ENCODE measurements at places on chromosomes 11 and 22. TPM values are rescaled to one million over a fixed set of nuclear protein-coding genes. Genes with fewer than 3 reads are reported as not detected.
A peak's percentile ranks its signal among the peaks of the same experiment; 100 is the strongest.

The ANKK1 gene
- 0.16 TPM for total RNA-seq

The CRYBB2 gene
- total RNA-seq, result not detected

The KRTAP5-8 gene
- total RNA-seq, result not detected

The MGAT3 gene
- 24.1 TPM for total RNA-seq

The GAS2L1 gene
- total RNA-seq, result 13.0 TPM

The YAP1 gene
- total RNA-seq, result 74.9 TPM

The FSHB gene
- not detected for total RNA-seq

The MRGPRE gene
- 0.38 TPM for total RNA-seq

The ASPHD2 gene
- 0.32 TPM for total RNA-seq

DNA sequence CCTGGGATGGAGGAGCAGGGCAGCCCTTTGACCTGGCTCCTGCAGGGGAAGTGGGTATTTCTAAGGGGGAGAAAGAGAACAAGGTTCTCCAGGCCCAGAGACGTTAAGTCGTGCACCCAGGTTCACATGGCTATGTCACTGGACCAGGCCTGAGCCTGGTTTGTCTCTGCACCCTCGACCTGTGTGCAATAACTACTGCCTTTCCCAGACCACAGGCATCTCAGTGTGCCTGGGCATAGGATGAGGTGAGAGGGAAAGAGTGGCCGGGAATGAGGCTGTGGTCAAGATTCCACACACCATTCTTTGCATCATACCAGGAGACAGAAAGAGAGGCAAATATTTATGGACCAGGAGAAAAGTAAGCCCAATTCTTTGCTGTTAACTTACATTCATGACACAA, 66.8 kb downstream of the PRR5L start:
- DNase-seq, result no peak

DNA sequence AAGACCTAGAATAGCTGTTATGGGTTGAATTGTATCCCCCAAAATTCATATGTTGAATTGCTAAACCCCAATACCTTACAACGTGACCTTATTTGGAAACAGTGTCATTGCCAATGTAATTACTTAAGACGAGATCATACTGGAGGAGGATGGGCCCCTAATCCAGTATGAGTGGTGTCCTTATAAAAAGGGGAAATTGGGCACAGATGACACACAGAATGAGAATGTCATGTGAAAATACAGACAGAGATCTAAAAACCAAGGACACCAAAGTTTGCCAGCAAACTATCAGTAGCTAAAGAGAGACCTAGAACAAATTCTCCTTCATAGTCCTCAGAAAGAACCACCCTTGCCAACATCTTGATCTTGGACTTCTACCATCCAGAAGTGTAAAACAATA, 127.7 kb downstream of the ATXN10 start:
- no peak for DNase-seq

GRCh38 chr11:104581246-104581980, 316.8 kb downstream of the CASP12 start:
- DNase-seq, result no peak

GRCh38 chr11:13317293-13318080, 39.9 kb downstream of the BMAL1 start:
- DNase-seq, result no peak

DNA sequence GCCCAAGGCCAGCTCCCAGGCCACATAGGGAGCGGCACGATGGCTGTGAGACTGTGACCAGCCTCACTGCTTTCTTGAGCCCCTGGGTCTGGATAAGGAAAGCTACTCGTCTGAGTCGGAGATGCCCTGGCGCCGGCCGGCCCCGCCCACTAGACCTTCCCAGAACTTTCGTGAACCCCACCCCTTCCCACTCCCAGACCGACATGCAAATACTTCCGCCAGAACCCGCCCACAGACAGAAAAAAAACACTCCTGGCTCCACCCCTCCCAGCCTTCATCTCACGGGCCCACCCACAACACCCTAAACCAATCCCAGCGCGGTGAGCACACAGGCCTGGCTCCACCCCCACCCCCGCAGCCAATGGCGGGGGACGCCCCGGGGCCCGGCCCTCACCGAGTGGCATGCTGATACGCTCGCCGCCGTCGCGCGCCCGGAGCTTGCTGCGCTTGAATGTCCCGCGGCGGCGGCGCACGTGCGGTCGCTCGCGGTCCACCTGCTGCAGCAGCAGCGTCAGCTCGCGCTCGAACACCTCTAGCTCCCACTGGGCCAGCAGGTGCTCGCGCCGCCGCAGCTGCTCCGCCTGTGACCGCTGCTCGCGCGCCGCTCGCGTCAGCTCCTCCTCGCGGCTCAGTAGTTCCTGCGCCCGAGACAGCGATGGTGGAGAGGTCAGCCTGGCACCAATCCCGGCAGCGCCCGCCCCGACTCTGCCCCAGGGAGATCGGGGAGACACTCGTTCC, 7.0 kb downstream of the MAP3K11 start:
- peak; percentile 95 for DNase-seq

DNA sequence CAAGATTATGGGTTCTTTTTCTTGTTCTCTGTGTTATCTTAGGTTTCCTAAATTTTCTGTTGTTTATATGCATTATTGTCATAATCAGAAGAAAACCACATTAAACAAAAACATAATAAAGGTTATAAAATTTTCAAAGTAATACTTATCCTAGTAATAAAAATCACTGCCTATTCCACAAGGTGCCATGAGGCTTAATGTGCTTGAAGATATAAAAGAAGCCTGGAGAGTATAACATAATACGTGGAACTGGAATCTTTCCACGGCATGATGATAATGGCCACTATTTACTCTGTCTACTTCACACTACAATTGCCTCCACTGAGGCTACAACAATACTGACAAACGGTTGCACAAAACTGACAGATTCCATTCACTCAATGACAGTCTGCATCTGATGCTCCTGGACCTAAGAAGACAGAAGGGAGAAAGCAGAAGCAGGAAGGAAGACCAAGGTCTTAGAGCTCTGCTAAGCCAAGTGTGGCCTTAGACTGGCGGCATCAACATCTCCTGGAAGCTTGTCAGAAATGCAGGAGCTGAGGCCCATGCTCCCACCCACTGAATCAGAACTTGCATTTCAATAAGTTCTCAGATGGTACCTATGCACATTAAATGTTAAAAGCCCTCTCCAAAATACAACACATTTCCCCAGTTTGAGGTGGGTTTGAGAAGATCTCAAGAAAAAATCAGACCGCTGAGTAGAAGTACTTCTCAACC, 13.1 kb downstream of the TENM4 start:
- no peak for DNase-seq

DNA sequence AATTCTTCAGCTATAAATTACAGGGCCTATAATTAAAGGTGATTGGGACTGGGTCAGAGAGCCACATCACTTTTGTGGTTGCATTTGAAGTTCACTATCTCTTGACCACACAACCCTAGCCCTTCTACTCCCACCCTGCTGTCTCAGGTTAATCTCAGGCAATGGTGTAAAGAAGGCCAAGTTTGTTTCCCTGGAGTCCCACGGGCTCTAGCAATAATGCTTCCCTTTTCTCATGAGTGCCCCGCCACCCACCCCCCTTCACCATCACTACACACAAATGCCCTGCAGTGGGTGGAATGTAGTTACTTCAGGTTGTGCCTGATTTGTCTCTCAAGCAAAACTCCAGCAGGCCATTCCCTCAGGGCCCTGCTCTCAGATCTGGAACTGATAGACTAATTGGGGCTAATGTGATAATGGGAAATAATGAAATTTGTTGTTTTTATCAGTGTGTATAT, 1.8 kb upstream of the EHF start:
- DNase-seq, result no peak

- no peak for DNase-seq
Measured at GRCh38 chr22:42297778-42298177, 27.3 kb upstream of the TCF20 start.

- no peak for DNase-seq
Measured at GRCh38 chr22:36998620-36999351, 20.5 kb downstream of the TST start.

DNA sequence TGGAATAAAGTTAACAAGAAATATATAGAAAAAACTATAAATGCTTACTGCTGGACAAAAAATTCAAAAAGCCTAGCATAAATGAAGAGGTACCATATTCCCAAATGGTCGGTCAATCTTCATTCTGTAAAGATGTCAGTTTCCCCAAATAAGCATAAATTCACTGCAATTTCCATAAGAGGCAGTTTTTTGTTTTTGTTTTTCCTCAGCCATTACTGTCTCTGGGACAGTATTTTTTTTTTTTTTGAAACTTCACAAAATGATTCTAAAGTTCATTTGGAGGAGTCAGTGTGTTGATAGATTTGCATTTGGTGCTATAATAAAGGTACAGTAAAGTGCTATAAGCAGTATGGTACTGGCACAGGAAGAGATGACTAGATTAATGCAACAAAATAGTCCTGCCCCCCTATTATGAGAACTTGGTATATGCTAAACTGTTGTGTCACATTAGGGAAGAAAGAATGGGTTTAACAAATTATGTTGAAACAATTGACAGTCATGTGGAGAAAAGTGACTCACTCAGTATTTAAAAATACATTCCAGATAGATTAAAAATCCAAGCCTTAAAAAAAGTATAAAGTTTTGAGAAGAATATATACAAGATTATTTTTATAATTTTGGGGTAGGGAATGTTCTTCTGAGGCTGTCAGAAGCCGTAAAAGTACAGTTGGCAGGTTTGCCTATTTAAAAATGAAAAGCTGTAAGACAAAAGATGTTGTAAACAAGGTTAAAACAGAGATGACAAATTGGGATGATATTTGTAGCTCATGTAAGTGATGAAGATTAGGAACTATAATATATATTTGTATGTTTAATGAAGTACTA, 2.6 kb upstream of the FTH1 start:
- no peak for DNase-seq

DNA sequence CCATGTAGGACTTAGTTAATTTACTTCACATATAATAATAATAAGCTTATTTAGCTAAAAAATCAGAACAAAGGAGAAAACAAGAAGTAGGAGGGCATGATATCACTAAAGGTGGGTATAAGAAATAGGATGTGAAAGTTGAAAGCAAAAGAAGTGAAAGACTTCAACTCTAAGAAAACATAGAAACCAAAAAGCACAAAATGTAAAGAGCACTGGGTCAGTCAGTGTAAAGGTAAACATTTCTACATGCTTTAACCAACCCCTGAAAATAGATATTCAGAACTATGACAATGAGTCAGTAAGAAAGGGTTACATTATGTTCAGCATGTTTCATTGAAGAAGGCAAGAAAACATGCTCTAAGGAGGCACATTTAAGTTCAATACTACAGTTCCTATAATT, 298.8 kb downstream of the SWAP70 start:
- DNase-seq, result no peak

DNA sequence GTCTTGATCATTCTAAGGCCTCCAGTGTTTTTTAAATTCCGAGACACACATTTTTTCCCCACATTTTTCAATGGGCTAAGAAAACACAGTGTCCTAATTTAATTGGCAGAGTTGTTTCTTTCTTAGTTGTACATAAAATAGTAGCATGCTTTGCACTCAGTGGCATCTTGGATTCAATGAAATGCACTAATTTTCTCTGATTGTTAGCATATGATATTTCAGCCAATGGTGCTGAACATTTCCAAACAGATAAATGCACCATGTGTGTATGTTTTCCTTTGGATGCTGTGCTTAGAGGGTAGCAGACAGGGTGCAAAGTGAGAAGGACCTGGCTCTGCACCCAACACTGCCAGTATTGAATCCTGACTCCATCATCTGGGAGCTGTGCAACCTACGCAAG, 103.5 kb downstream of the LDLRAD3 start:
- no peak for DNase-seq

GRCh38 chr22:49770547-49771265, 57.0 kb downstream of the BRD1 start:
- no peak for DNase-seq

DNA sequence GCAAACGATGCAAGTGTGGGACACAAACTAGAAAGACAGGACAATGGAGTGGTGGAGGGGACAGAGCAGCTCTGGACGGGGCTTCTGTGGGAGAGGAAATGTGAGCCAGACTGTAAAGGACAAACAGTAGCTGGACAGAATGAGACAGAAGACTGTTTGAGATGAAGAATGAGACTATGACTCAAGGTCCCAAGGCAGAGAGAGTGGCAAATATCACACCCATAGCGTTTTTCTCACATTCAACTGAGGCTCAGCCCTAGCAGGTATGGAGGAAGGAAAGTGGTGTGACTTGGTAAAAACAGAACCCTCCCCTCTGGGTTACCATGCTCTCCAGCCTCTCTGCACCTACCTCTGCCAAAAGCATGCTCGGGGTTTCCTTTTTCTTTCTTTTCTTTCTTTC, 96.5 kb downstream of the RPL27A start:
- no peak for DNase-seq

DNA sequence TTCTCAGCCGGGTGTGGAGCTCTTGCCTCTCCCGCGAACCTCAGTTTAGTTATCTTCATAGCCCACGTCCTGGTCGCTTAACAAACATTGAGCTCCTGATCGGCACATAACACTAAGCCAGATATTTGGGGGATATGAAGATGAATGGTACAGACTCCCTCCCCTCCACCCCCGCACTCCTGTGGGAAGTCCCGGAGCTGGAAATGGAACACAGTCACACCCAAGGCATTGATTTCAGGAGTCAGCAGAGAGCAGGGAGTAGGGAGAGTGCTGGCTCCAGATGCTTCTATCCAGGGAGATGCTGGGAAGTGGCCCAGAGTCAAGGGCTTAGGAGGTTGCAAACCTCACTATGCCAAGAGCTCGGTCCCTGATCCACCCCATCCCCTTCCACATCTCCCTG, 26.1 kb upstream of the CABP7 start:
- no peak for DNase-seq

DNA sequence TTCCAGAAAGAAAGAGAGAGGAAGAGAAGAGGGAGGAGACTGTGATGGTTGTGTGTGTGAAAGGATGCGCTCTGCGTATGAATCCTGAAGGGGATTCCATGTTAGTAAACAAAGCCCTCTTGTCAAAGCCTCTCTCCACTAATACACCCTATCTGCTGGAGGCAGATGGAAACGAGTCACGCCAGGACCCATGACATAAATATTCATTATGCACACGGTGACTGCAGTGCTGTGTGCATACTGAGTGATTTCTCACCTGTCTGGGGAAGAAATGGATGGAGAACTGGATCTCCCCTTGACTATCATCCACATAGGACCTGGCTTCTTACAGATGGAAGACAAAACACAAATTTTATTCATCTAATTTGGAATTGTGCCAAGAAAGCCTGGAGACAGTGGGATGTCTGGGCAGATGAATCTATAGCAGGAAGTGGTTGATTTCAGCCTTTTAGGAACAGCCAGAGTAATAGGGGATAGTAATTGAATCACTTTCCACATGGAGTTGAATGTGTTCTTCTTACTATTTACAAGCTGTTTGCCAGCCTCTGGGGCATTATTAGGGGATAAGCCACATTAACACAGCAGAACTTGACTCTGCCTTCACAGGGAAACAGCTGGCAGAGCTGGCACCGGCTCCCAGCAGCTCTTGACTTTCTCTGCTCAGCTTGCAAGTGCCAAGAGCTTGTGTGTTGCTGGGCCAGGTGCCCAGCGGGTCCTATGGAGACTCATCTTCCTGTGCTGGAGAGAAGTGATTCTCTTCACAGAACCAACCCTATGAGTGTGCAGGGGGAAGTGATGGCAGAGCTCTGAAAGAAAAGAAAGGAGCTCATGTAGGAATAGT, 9.0 kb downstream of the MTNR1B start:
- DNase-seq, result no peak

DNA sequence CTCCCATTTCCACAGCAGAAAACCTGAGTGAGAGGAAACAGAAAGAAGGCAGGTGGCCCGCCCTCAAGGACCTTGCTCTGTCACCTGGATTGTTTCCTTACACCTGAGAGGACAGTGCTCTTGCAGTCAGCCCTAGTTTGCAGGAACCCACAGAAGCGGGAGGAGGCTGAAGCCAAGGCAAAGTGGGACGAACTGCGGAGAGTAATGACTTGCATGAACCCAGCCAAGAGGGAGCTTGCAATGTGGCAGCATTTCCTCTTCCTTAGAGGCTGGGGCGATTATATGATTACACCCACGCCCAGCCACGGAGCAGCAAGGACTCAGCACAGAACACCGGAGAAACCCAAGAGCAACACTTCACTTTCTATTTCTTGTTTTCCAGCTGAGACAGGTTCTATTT, 102.6 kb downstream of the SPON1 start:
- no peak for DNase-seq

All from cardiac septum (tissue), 1 donor.